ENCODE measurements at places on chromosomes 4 and X.

GRCh38 chr4:22488106-22488505 is 27.8 kb downstream of the ADGRA3 start:
- DNase-seq: no peak

- DNase-seq: no peak
These were observed 232.2 kb upstream of the SLIT2 start for GRCh38 chr4:20019310-20020015.

DNA sequence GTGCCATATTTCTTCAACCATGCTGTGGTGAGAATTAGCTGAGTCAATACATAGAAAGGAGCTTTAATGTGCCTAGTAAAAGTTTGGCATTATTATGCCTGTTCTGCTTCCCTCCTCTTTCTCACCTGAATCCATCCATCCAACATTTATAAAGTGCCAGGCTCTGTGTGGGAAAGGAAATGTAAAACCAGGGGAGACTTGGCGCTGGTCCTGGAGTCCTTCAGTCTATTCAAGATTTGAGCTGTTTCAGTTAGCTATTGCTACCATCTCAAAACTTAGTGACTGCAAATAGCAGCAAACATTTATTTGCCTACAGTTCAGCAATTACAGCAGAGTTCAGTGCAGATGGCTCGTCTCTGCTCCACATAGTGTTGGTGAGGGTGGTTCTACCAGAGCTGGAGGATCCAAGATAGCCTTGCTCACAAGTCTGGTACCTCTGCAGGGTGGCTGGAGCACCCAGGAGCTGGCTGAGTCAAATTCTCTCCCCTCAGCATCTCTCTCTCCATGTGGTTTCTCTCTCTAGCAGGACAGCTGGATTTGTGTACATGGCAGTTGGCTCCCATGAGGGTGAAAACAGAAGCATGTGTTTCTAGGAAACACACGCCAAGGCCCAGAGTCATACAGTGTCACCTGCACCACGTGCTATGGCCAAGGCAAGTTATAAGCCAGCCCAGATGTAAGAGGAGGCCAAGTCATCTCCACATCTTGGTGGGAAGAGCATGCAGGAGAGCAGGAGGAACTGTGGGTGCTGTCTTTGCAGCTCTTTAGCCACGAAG is 77.3 kb downstream of the FHDC1 start:
- DNase-seq: no peak

- no peak for DNase-seq
These were observed 69.8 kb downstream of the BMPR1B start for GRCh38 chr4:94827481-94828110.

- DNase-seq: peak; percentile 94
These were observed at the start of gene PAQR3 for GRCh38 chr4:78938868-78939666. Gene PAQR3 (minus strand): TSS chr4:78939438. CDS start chr4:78939224, 214 bp downstream.

DNA sequence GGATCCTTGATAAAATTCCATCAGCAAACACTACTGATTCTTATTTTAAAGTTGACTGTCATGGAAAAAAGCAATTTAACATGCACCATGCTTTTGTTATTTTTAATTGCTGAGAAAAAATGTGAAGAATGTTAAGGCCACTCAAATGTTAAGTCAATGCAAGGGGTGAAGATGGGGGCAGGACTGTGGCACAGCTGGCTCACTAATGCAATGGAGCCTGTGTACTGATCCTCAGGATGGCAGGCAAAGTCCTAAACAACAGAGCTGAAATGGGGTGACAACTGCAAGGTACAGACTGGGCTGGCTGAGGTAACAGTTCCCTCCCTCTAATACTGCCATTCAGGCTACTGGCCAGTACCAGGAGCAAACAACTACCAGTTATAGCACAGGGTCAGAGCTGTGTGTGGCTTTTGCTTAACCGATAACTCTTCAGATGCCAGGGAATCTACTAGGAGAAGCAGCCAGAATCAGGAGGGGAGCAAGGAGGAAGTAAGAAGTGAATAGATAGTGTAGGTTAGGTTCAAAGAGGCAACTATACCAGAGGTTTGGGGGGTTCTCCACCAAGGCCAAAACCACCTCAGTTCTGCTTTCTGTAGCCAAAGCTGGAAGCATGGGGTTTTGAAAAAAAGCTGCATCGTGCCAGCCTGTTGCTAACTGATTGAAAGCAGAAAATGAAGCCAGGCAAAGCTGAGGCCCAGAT is 372.6 kb downstream of the OPHN1 start:
- DNase-seq: no peak

- no peak for DNase-seq
These were observed 121.4 kb downstream of the GPAT3 start for GRCh38 chr4:83657336-83657735.

- DNase-seq: peak; percentile 76
These were observed 13.0 kb upstream of the HELT start for GRCh38 chr4:185005219-185005819.

GRCh38 chr4:74638689-74639088 is 155.6 kb downstream of the BTC start:
- DNase-seq: no peak

DNA sequence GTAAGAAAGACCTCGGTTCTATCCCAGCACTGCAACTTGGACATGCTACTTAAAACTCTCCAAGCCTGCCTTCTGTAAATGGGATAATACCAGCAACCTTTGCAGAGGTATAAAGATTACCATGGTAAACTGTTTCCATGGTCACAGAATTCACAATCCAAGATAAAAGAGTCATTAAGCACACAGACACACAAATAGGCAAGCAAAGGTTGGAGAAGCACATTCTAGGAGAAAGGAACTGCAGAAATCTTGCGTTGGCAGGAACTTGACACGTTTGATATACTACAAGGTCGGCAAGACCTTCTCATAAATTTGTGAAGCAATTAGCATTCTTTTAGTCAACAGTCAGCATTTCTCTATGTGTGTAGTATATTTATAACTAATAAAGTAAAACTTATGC is 12.3 kb upstream of the CHRNA9 start:
- no peak for DNase-seq

DNA sequence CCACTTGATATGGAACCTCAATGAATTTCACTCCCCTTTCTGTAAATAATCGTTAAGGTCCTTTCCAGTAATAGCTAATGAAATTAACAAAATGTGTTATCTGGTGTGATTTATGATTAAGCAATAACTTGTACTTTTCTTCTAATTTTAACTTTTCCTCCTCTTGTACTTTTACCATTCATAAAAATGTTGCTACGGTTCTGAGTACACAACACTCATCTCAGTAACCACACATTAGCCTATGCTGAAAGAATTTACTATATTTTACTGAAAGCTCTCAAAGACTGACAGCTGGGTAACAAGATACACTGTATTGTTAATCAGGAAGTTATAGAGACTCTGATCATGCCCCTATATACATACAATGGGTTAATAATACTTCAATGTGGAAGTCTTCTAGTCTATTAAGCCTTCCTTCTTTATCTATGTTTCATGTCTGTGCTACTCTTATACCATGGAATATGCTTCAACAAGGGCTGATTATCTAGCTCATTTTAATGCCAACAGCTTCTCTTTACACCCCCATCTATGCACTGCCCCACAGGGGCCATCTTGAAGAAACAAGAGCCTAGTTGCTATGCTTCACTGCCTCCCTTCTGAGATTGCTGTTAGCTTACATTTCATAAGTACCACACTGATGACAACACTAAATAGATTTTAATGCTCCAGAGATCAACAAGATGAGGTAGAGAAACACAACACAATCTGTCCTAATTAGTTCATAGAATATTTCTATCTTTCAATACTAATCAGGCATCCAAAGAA is 39.1 kb downstream of the LAMP2 start:
- no peak for DNase-seq

GRCh38 chr4:152935631-152936445 is at the start of gene FHDC1:
Gene FHDC1 (plus strand): TSS chr4:152936323. CDS start chr4:152943058, 6,735 bp downstream.
- DNase-seq: peak; percentile 29

- DNase-seq: no peak
These were observed 209.7 kb upstream of the PRPS2 start for GRCh38 chrX:12581546-12581945.

All from germinal center (tissue), 1 donor.